ENCODE measurements at places on chromosomes 3 and 15. TPM values are rescaled to one million over a fixed set of nuclear protein-coding genes. Genes with fewer than 3 reads are reported as not detected.

DNA sequence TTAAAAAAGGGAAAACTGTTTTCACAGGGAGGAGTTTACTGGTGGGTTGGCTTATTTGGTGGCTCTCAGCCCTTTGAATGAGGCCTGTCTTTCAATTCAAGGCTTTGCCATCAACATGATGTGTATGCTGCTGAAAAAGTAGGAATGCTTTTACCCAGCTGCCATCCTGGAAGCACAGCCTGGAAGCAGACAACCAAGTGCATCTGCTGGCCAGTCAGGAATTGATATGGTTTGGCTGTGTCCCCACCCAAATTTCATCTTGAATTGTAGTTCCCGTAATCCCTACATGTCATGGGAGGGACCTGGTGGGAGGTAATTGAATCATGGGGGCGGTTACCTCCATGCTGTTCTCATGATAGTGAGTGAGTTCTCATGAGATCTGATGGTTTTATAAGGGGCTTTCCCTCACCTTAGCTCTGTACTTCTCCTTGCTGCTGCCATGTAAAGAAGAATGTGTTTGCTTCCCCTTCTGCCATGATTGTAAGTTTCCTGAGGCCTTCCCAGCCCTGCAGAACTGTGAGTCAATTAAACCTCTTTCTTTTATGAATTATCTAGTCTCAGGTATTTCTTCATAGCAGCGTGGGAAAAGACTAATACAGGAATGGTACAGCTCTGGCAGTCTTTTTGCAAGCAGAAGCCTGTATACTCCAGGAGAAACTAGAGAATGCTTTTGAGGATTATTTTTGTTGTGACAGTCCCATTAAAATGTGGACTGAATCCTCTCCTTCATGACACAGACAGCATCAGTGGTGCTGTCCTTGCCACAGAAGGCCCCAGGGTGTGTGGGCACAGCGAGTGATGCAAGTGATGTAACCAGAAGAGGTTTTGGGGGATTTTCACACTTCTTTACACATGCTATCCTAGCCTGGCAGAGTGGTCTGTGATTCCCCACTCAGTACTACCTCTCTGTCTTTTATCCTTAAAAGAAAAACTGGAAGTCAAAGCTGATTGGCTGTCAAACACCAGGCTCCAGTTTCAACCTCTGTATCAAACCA is 20.0 kb downstream of the PLCL2 start:
- H3K4me1 ChIP-seq: peaks cover 89% of the 10 kb centered on the region
- no peak for DNase-seq
- no peaks in the 10 kb centered on the region for H3K36me3 ChIP-seq
- H3K27ac ChIP-seq: peak overlapping the region; percentile 28
- H3K27me3 ChIP-seq: no peaks in the 10 kb centered on the region

LIPC gene
- 0.28 TPM for total RNA-seq

GOLGA6L1 gene
- total RNA-seq: not detected

CHRNA3 gene
- total RNA-seq: not detected

GRCh38 chr3:66592016-66592761 is 91.4 kb upstream of the LRIG1 start:
- DNase-seq: no peak
- no peak overlapping the region for H3K4me3 ChIP-seq
- H3K27me3 ChIP-seq: no peaks in the 10 kb centered on the region
- H3K4me1 ChIP-seq: no peaks in the 10 kb centered on the region
- no peak overlapping the region for H3K27ac ChIP-seq

GRCh38 chr15:101048176-101048575 is 129.0 kb downstream of the LRRK1 start:
- H3K4me3 ChIP-seq: no peak overlapping the region
- H3K4me1 ChIP-seq: peaks cover 13% of the 10 kb centered on the region
- no peaks in the 10 kb centered on the region for H3K36me3 ChIP-seq

ITGA11 gene
- 8.0 TPM for total RNA-seq

PLCL2 gene
- total RNA-seq: 72.6 TPM

- H3K27ac ChIP-seq: no peak overlapping the region
- DNase-seq: no peak
- no peaks in the 10 kb centered on the region for H3K36me3 ChIP-seq
- no peaks in the 10 kb centered on the region for H3K4me1 ChIP-seq
These were observed 166.8 kb upstream of the CBLB start for GRCh38 chr3:106035619-106036018.

DNA sequence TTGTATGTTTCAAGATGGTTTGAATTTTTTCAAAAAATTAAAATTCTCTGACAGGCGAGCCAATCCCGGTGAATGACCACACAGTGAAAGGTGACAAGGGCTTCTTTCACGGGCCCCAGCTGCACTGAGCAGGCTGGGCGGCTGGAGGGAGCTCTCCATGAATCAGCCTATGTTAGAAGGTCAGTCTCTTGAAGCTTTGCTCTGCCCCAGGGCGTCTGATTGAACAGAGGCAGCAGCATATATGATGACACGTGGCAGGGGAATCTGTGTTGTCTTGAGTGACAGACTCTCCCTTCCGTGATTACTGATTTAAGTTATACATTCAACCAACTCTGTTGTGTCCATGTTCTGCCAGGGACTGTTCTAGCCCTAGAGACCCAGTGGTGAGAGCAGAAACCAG is 51.5 kb downstream of the ISG20 start:
- H3K36me3 ChIP-seq: no peaks in the 10 kb centered on the region
- no peak overlapping the region for H3K4me3 ChIP-seq
- H3K27ac ChIP-seq: no peak overlapping the region
- H3K27me3 ChIP-seq: no peaks in the 10 kb centered on the region
- no peak for DNase-seq

DNA sequence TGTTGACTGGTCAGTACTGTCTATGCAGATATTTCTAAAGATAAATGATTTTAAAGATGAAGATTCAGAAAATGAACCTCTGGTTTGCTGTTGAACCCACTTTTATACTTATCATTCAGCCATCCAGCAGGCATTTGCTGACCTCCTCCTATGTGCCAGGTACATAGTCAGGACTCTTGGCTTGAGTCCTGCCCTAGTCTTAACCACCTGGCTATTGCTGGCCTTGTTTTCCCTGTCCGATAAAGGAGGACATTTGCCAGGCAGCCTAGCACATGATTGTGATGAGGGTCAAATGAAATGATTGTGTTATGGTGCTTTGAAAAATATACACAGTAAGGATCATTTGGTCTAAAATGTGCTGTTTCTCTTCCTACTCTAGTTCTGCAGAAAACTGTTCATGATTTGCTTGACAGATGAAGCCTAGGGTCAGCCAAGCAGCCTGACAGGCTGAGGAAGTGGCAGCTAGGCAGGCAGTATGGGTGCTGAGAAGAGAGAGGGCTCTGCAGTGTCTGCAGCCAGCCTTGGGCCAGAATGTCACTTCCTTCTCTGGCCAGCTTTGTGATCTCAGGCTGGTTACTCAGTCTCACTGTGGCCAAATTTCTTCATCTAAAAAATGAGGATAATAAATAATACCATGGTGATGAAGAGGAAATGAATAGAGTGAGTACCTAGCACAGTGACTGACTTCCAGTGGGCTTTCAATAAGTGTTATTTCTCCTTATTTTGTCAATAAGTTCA is 13.8 kb downstream of the EXOSC7 start:
- H3K4me1 ChIP-seq: peaks cover 29% of the 10 kb centered on the region
- H3K4me3 ChIP-seq: no peak overlapping the region
- peak overlapping the region; percentile 54 for H3K27ac ChIP-seq
- DNase-seq: no peak

- no peak for DNase-seq
- no peaks in the 10 kb centered on the region for H3K27me3 ChIP-seq
- no peak overlapping the region for H3K4me3 ChIP-seq
- H3K27ac ChIP-seq: no peak overlapping the region
- H3K4me1 ChIP-seq: peaks cover 19% of the 10 kb centered on the region
These were observed 461.8 kb downstream of the SHQ1 start for GRCh38 chr3:72386327-72387000.

ENTPD3 gene
- total RNA-seq: 0.15 TPM

- peak overlapping the region; percentile 34 for H3K4me3 ChIP-seq
- no peaks in the 10 kb centered on the region for H3K27me3 ChIP-seq
- H3K27ac ChIP-seq: peak overlapping the region; percentile 99
- no peaks in the 10 kb centered on the region for H3K36me3 ChIP-seq
- H3K4me1 ChIP-seq: peaks cover 47% of the 10 kb centered on the region
- DNase-seq: no peak
These were observed 614 bp upstream of the MINDY2 start for GRCh38 chr15:58770519-58770856.

ANKRD34C gene
- 2.8 TPM for total RNA-seq

GRCh38 chr15:65245096-65245856 is 34.0 kb upstream of the CILP start:
- peak overlapping the region; percentile 78 for H3K27ac ChIP-seq
- H3K4me1 ChIP-seq: peaks cover 5% of the 10 kb centered on the region
- H3K4me3 ChIP-seq: no peak overlapping the region
- H3K27me3 ChIP-seq: no peaks in the 10 kb centered on the region

EFL1 gene
- 14.8 TPM for total RNA-seq

GRCh38 chr3:179929091-179929529 is 107.6 kb downstream of the PEX5L start:
- DNase-seq: peak; percentile 24
- H3K4me3 ChIP-seq: no peak overlapping the region
- no peak overlapping the region for H3K27ac ChIP-seq
- no peaks in the 10 kb centered on the region for H3K4me1 ChIP-seq
- H3K27me3 ChIP-seq: no peaks in the 10 kb centered on the region

AHSG gene
- not detected for total RNA-seq

- no peaks in the 10 kb centered on the region for H3K36me3 ChIP-seq
- peaks cover 36% of the 10 kb centered on the region for H3K27me3 ChIP-seq
- no peak overlapping the region for H3K27ac ChIP-seq
- no peak overlapping the region for H3K4me3 ChIP-seq
These were observed 31.2 kb upstream of the ALDH1L1 start for GRCh38 chr3:126211569-126211968.

All from heart right ventricle (tissue), 16 donors.